ENCODE measurements at places on chromosomes 16 and 17.

- DNase-seq = no peak
These were observed 365.7 kb downstream of the NPIPA8 start for GRCh38 chr16:17970816-17971331.

GRCh38 chr17:81909966-81910839 lies 996 bp downstream of the PCYT2 start:
- no peak for DNase-seq

- no peak for DNase-seq
These were observed 46.7 kb downstream of the C17orf67 start for GRCh38 chr17:56786989-56787482.

- no peak for DNase-seq
These were observed 71.7 kb downstream of the HLF start for GRCh38 chr17:55336426-55336825.

- no peak for DNase-seq
These were observed 135.4 kb upstream of the AXIN2 start for GRCh38 chr17:65696739-65697394.

GRCh38 chr16:79964104-79964503 lies 363.6 kb upstream of the MAF start:
- DNase-seq = no peak

DNA sequence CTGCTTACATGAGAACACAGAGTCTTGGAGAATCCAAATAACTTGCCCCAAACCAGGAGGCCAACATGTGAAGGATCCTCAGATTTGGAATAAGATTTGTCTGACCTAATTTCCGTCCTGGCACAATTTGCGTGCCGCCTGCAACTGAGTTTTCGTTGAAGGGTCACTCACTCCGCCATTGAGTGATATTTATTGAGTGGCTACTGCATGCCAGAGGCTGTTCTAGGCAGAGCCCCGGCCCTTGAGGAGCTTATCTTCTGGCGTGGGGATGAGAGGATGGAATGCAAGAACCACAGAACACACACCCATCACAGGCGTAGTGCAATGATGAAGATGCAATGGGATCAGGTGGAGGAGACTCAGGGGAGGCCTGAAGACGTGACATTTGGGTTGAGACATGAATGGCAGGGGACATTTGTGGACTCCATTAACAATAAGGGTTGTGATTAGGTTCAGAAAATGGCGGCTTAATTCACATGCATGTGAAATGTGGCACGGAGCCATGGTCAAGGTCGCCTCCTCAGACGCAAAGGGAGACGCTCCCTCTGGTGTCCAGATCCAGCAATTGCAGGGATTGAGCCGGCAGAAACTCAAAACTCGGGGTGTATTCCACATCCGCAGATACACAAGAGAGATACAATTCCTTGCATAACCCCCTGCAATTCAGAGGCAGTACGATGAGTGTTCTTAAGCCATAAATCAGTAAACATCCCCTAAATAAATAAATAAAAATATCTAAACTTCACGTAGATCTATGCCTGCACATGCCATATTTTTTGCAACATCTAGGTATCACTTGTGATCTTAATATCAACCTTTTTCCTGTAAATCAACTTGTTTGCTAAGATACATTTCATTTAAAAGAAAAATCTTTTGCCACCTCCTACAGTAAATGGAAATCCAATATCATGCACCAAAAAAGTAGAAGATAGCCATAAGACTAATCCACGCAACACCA lies 57.9 kb upstream of the CACNG4 start:
- DNase-seq = peak; percentile 33

DNA sequence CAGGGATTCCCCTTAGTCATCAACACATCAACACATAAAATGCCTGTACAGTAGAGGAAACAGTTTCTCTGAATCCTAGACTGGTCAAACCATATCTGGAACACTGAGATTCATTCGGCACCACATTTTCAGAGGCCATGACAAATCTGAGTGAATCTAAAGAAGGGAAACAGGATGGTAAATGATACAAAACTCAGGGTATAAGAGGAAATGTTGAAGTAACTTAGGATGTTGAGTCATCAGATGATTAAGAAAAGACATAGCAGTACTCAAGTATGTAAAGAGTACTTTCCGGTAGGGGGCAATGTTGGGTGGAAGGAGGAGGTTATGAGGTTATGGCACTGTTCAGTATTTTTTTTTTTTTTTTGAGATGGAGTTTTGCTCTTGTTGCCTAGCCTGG lies 358.5 kb upstream of the PMFBP1 start:
- no peak for DNase-seq

- peak; percentile 79 for DNase-seq
These were observed 6.6 kb downstream of the CDC42EP4 start for GRCh38 chr17:73304971-73305812.

- DNase-seq = no peak
These were observed 389.9 kb upstream of the SOX9 start for GRCh38 chr17:71730871-71731270.

GRCh38 chr17:52147431-52147830 lies 11.1 kb downstream of the CA10 start:
- DNase-seq = no peak

DNA sequence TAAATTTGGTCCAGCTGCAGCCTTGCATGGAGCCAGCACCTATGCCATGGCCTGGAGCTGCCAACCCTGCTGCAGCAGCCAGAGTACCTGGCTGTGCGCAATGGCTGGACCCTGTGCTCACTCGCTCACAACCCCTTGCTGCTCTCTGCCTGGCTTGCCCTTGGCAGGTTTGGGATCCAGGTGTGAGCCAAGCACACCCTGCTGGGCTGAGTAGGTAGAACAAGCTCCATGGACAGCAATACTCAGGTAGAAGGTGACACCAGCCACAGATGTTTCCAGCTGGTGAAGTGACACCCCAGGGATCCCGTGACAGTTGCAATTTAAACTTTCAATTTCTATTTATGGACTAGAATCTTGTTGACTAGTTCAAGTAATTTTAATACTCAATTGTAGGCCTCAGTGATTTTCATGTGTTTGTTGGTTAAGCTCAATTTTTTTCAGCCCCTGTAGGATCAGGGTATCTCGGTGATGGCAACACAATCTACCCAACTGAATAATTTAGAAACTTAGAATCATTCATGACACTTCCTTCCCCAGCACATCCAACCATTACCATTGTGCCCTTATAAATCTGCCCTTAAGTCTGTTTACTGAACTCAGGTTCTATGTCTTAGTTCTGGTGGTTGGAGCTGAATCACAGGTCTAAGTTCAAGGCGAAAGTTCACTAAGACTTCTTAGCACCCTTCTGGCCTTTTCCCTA lies 480.0 kb downstream of the PMP22 start:
- DNase-seq = no peak

- no peak for DNase-seq
These were observed 30.0 kb downstream of the MAPT start for GRCh38 chr17:45924332-45924820.

- no peak for DNase-seq
These were observed 56.9 kb upstream of the HAS3 start for GRCh38 chr16:69048328-69049120.

GRCh38 chr16:55710466-55710865 lies 54.7 kb downstream of the SLC6A2 start:
- no peak for DNase-seq

GRCh38 chr16:70594569-70594968 lies 51.8 kb upstream of the IL34 start:
- DNase-seq = no peak

GRCh38 chr16:71610936-71611871 lies 14.8 kb upstream of the MARVELD3 start:
- peak; percentile 6 for DNase-seq

GRCh38 chr16:11296706-11297491 lies 15.8 kb upstream of the PRM1 start:
- no peak for DNase-seq

DNA sequence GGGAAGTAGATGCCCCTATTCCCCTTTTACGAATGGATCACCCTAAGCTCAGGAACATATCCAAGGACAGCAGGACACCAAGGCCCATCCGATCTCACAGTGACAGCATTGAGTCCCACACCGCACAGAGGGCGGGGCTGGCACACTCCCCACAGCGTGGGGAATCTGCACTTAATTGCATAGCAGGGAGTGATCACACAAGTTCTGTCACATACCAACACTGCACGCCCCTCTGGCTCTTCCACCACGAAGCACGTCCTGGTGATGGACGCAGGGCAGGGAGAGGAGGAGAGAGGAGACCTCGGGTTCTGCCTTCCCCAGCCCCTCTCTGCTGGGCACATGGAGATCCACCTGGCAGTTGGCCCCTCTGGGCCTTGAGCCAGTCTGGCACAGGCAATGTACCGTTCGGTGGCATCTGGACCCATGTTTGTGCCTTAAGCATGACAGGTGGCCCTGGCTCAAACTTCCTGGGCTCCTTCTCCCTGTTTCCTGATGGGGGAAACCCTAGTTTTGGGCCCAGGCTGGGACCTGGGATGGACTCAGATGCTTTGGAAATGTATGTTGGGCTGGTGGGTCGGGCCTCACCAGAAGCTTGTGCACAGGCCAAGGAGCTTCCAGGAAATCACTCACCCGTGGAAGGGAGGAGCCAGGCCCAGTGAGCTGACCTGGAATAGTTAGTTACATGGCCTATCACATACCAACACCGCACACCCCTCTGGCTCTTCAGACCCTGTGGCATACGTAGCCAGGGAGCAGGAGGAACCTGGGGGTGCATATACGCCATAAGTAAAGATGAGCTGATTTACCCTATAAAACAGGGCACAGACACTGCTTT lies 35.1 kb upstream of the CREBBP start:
- no peak for DNase-seq

DNA sequence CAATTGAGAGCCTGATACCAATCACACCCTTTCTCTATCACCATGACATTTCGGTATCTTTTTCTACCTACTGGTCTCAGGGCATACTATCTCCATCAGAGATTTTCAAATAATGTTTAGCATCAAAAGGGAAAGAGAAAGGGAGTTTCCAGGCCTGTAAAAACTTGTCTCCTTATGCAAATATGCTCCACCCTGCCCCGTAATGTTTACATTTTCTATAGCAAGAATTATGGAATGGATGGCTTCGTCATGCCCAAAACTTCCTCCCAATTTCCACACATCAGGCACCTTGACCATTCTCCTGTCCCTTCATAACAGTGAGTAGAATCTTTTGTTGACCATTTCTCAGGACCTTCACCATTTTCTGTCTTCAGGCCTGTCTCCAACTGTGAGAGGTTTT lies 30.9 kb upstream of the HLF start:
- DNase-seq = no peak

DNA sequence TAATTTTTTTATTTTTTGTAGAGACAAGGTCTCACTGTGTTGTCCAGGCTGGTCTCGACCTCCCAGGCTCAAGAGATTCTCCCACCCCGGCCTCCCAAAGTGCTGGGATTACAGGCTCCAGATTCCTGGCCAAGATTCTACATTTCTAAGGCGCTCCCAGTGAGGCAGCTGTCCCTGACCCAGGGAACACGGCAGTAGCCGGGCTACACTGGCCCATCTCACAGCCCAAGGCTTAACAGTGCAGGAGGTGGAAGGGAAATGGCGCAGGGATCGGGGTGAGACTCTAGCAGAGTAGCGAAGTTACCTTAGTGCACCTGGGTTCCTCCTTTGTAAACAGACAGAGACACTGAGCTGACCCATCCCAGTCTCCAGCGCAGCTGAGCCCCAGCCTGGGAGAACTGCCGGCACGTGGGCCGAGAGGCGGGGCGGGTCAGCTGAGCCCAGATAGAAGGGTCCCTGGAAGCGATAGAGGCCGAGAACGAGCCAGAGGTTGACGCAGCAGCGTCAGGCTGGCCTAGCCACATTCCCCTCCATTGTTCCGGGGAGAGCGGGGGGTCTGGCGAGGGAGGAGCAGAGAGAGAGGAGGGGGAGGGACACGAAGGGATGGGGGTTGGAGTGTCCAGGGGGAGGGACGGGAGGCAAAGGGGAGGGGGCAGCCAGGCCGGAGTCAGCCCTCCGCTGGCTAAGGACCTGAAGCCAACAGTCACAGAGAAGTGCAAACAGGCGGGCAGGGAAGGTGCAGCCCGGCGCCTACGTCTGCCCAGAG lies 2.5 kb downstream of the CARHSP1 start:
- DNase-seq = no peak

- DNase-seq = peak; percentile 39
These were observed 10.8 kb upstream of the SLC46A1 start for GRCh38 chr17:28416703-28417311.

GRCh38 chr16:13154799-13155198 lies 253.4 kb downstream of the SHISA9 start:
- no peak for DNase-seq

- peak; percentile 90 for DNase-seq
These were observed 30.6 kb downstream of the CHD9 start for GRCh38 chr16:53085369-53085843.

GRCh38 chr17:70857351-70857750 lies 688.0 kb downstream of the KCNJ2 start:
- DNase-seq = no peak

- no peak for DNase-seq
These were observed 6.2 kb downstream of the SPATA2L start for GRCh38 chr16:89695086-89695874.

GRCh38 chr16:77849646-77850258 lies 61.4 kb downstream of the VAT1L start:
- no peak for DNase-seq

DNA sequence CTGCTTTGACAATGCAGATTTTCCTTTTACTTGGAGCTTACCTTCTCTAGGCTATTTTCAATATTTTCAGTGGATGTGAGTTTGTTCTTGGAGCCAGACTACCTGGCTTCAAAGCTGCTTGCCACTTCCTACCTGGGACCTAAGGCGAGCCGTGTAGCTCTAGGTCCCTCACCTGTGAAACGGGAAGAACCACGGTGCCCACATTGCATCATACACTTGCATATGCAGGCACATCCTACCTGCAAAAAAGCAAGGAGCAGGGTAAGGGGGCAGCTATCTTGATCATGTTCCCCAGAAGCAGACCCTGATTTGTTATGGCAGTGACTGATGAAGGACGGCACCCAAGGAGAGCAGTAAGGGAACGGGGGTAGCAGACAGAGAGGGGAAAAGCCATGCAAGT lies 27.0 kb upstream of the MPRIP start:
- no peak for DNase-seq

- DNase-seq = no peak
These were observed 685 bp downstream of the PAQR4 start for GRCh38 chr16:2969545-2970521.

DNA sequence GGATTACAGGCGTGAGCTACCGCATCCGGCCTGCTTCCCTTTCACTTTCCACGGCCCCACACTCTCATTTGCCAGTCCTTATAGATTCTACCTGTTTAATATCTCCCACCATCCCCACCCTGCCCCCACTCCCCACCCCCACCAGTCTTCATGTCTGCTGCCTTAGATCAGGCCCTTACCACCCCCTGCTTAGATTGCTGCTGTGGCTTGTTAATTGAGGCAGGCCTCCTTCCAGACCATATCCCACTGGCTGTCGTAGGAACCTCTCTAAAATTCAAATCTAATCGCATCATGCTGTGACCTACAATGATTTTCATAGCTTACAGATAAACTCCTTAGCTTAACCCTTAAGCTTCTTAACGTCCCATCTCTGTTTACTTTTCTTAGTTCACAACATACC lies 4.9 kb downstream of the IQCK start:
- DNase-seq = no peak

GRCh38 chr16:85124636-85125346 lies 12.5 kb upstream of the CIBAR2 start:
- DNase-seq = peak; percentile 74

Data from NCI-H524 treated with DMSO at 0.1 percent for 48 hours (cell line).